ENCODE measurements at places on chromosomes 7 and 10. TPM values are rescaled to one million over a fixed set of nuclear protein-coding genes. Genes with fewer than 3 reads are reported as not detected.
A peak's percentile ranks its signal among the peaks of the same experiment; 100 is the strongest.

DNA sequence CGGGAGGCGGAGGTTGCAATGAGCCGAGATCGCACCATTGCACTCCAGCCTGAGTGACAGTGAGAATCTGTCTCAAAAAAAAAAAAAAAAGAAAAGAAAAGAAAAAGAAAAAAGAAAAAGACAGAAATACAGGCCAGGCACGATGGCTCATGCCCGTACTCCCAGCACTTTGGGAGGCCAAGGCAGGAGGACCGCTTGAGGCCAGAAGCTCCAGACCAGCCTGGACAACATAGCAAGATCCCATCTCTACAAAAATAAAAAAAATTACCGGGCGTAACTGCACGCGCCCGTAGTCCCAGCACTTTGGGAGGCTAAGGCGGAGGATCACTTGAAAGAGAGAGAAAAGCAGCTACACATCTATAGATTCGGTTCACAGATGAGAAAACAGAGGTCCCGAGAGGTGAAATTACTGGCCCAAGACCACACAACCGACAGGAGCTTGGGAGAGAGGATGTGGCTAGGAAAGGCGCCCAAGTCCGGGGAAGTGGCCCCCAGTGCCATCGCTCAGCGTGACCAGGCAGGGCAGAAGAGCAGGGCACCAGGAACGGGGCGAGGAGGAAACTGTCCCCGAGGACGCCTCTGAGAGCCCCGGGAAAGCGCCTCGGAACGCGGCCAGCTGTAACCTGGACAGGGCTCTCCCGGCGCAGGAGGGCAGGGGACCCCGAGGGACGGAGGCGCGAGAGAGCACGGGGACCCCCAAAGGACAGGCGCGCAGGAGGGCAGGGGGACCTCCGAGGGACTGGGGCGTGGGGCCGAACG is 612 bp downstream of the SNX8 start:
- DNase-seq: no peak

The CPXM2 gene
- not detected for total RNA-seq

DNA sequence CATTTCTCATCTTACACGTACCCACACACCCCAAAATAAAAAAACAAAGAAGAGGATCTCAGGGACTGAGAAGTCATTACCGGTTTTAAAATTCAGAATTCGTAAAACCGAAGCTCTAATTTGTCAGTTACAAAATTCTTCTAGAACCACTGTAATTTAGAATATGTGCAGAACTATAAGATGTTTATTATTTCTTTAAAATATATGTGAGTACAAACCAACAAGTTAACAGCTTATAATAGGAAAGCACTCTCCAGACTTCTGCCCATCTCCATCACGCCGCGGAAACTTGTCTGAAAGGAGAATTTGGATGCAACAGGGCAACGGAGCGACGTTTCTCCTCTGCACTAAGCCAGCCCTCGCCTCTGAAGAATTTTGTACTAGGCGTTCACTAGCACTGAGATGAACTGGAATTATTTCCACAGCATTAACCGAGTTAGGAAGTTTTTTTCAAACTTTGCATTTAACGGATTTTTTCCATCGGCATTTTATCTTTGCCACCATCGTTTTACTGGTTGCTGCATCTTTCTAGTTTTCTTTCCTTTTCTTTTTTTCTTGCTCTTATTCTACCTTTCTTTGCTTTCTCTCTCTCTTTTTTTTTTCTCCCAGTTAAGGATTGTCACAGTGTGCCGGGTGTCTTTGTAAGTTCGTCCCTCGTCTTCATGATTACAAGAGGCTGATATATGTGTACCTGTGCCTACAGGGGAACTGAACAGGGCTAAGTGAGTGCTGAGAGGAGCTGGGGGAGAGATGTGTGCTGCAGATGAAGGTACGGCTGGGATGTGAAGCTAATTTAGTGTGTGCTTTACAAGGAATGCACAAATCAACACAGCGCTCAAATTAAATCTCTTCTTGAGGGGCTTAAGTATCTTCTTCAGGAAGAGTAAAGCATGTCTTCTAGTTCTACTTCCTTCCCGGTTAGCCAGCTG is 295.9 kb upstream of the NFE2L3 start:
- DNase-seq: no peak

DNA sequence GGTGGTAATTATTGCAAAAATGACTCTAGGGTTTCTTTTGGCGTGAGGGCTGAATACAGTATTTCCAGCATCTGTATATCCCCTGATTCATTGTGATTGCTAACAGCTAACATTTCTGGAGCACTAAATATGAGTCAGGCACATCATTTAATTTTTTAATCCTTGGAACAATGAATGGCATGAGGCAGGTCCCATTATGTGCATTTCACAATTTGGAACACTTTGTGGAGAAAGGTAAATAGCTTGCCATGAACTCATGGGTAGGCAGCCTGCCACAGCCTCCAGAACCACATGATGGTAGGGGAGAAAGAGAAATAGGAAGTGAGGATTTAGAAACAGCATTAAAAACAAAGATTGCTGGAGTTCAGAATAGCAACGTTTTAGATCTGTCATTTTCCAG is 1.7 kb downstream of the NPTX2 start:
- DNase-seq: no peak

DNA sequence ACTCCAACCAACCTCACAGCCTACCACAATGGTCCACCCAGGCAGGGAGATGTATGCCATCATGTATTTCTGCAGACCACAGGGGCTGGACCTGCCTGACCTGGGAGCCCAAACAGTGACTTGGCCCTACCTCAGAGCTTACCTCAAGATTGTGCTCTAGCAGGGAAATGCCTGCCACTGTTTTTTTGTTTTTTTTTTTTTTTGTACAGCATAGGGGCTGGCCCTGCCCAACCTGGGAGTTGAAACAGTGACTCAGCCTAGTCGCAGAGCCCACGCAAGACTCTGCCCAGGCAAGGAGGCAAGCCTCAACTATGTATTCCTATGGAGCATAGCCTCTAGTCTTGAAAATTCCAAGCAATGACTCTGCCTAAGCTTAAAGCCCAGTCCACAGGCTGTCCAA is 39.3 kb upstream of the CDK6 start:
- DNase-seq: no peak

- DNase-seq: no peak
Measured at GRCh38 chr7:291373-292092, 1.6 kb downstream of the FOXL3 start.

- DNase-seq: no peak
Measured at GRCh38 chr7:27438881-27439589, 196.4 kb downstream of the EVX1 start.

DNA sequence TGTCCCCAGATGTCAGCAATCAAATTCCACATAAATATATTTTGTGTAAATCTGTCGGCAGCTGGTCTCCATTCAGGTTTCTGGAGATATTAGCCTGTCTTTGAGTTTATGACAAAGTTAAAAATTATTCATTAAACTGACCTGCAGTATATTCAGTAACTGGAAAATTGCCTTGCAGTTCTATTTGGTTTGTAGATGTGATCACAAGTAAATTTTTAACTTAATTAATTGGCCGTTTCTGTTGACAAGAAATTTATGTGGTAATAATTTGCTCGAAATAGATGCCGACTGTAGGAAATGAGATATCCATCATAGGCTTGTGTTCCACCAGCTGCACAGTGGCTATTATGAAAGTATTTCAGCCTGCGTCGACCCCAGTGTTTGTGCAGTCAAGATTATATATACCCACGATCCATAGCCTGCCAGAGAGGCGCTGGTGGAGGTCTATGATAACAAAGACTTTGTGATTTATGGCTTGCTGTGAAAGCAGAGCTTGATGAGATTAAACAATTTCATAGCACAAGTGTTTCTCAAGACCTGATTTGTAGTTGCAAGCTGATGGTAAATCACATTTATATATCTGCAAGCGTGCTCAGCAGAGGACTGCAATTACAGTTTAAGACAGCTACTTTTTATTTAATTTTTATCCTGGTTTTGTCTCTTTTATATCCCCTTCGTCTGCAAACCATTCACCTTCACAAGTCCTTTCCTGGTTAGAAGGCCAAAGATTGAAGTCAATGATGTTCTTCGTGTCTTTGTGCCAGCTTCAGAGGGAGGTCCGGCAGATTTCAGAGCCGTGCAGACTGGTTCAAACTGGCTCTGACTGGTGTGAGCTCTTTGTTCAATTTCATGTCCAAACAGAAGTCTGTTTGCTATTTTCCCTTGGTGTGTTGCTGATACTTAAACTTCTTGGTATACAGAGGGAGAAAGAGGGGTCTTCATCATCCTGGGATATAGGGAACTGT is 850.9 kb downstream of the LRMDA start:
- no peak for DNase-seq

DNA sequence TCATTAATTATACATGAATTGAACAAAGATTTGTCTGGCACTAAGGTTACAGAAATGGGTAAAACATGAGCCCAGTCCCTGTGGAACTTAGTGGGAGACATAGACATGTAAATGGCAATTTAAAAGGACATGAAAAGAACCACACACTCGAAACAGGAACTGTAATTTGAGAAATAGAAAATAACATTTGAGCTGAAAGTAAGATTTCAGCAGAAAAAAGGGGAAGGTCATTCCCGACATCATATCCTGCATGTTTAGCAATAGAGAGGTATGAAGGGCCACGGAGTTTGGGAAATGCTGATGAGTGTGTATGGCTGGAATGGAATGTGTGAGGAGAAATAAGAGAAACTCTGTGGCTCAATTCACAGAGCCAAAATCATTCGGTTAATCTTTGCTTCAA is 175.4 kb upstream of the AHR start:
- peak; percentile 64 for DNase-seq

DNA sequence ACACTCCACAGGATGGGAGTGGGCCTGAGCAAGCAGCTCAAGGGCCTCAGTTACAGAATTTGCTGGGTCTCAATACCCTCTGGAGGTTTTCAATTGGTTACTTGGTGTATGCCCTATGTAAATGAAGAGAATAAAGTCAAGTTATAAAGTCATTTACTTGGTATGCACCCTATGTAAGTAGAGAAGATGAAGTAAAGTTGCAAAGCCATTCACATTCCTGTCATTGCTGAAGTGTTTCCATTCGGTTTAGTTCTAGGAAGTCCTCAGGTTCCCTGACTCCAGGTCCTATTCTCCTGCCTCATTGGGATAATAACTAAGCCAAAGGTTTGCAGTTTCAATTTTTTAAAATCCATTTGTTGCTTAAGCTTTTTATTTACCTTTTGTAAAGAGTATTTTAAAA is 272.6 kb upstream of the NPSR1 start:
- DNase-seq: no peak

DNA sequence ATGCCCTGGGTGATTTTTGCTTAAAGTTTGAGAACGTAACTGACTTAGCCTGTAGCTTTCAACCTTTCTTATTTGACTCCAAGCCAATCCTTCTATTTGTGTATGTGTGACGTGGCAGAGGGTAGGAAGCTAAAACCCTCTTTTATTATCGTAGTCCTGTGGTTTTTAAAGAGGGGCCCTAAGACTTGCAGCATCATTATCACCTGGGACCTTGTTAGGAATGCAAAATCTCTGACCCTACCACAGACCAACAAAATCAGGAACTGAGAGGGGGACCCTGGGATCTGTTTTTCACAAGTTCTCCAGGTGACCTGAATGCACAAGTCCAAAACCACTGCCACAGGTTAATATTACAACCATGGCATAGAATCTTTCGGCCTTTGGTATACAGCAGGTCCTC is 80.1 kb downstream of the OSBPL3 start:
- DNase-seq: no peak

DNA sequence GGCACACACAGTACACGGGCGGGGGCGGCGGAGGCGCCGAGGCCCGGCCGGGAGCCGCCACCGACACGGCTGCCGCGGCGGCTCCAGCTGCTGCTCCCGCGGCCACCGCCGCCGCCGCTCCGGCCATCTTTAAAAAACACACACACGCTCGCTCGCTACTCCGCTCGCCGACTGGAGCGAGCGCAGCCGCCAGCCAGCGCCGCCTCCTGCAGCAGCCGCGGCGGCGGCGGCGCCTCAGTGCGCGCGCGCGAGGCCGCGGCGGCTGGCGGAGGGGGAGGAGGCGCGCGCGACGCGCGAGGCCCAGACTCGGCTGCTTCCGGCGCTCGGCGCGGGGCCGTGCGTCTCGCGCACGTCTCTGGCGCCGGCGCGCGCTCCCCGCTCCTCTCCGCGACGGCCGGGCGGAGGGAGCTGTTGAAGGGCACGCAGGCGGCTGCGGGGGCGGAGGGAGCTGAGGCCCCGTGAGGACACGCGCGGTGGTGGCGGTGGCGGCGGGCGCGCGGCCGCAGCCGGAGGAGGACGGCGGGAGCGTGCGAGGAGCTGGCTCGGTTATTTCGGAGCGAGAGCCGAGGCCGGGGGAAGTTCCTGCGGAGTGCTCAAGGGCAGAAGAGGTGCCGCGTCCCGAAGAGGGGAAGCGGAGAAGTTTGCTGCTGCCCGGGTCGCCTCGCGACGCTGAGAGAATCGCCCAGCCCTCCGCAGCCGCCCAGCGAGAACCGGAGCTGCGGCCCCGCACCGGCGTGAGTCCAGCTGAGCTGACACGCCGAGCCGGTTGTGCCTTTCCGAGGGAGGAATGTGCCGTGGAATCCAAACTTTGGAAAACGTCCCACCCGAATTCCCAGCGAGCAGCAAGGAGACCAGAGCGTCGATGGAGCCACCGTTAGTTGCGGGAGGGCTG is at the start of gene KDM7A:
Gene KDM7A, minus strand, starts transcription at position 173 of the 892 bp plus-strand sequence. Its CDS starts 46 bp downstream, at position 127.
- peak; percentile 79 for DNase-seq

DNA sequence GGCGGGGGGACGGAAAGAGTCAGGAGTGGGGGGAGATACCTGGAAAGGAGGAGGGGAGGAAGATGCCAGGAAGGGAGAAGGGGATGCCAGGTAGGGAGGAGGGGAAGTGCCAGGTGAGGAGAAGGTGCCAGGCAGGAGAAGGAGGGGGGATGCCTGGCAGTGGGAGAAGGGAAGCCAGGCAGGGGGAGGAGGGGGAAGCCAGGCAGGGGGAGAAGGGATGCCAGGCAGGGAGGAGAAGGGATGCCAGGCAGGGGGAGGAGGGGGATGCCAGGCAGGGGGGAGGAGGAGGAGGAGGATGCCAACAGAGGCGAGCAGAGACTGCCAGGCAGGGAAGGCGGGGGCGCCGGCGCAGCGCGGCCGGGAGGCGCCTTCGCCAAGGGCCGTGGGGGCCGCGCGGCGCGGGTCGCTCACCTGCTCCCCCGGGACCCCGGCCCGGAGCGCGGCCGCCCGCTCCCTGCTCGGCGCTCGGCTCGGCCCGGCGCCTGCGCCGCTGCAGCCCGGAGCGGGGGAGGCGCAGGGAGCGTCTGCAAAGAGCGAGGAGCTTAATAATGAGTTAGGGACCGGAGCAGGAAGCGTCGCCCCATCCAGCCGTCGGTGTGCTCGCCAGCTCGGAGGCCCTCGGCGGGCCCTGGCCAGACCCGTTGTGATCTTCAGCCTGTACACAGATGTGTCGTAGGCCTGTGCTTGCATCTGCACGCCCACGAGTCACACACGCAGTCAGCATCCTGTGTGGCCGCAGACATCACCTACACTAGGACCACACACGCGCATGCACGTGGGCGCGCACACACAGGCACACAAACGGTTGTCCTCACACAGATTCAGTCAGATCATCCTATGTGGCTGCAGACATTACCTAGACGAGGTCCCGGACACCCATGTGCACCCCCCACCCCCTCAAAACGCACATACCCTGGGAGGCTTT is 28.4 kb upstream of the SMARCD3 start:
- DNase-seq: no peak

GRCh38 chr10:100184840-100185239 is 989 bp downstream of the ERLIN1 start:
- no peak for DNase-seq

The PRKG1 gene
- total RNA-seq: 8.1 TPM

The STYXL1 gene
- total RNA-seq: 31.3 TPM
